Effector CD4-positive, alpha-beta T cell (primary cell): ENCODE measurements at places on chromosomes 1 and 21.

GRCh38 chr1:215606036-215606435 lies 38.9 kb downstream of the KCTD3 start:
- no peak for DNase-seq

GRCh38 chr1:110485725-110486124 lies 33.2 kb downstream of the KCNA10 start:
- no peak for DNase-seq

- DNase-seq = no peak
Observed at GRCh38 chr21:31283025-31283424, 61.0 kb downstream of the TIAM1 start.

DNA sequence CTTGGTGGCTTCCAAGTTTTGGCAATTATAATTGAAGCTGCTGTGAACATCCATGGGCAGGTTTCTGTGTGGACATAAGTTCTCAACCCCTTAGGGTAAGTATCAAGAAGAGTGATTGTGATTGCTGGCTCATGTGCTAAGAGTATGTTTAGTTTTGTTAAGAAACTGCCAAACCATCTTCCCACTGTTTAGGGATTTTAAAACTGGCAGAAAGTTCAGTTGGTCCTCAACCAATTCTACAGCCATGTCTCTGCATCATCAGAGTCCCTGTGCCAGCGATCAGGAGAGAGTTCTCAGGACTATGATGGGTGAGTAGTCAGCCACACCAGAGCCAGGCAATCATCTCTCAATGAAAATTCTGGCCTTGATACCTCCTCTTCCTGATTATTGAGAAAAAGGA lies 193.8 kb downstream of the ZC3H11B start:
- DNase-seq = no peak

DNA sequence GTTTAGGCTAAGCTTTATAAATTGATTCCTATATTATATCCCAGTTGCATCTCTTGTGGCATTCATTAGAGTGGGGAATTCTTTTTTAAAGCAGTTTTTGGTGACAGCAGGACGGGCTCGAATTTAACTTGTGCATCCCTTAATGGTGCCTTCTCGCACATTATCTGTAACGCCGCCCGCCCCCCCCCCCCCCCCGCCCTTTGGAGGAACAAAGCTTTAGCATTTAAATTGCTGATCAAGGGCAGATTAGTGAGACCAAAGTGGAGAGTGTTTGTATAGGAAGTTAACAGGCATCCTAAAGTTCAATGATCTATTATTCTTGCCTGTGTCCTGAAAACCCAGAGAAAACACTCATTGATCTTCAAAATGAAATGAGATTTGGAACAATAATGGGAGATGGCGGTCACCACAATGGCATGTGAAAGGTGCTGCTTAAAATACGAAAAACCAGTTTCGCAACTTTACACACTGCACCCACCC lies 2.2 kb downstream of the LMO4 start:
- DNase-seq = no peak

DNA sequence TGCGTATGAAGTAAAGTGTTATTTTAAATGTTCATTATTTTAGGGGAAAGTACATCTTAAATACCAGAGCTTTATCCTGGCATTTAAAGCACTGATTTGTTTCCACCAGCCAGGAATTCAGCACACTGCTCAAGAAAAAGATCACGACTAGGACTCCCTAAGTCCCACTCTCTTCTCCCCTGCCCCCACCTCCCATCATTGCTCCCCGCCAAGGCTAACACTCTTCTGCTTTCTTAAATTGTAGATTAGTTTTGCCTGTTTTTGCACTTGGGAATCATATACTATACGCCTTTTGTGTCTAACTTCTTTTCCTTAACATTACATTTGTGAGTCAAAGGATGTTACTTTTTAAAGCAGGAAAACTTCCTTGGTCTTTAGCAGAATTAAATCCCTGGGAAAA lies 37.5 kb upstream of the C1orf105 start:
- DNase-seq = no peak

DNA sequence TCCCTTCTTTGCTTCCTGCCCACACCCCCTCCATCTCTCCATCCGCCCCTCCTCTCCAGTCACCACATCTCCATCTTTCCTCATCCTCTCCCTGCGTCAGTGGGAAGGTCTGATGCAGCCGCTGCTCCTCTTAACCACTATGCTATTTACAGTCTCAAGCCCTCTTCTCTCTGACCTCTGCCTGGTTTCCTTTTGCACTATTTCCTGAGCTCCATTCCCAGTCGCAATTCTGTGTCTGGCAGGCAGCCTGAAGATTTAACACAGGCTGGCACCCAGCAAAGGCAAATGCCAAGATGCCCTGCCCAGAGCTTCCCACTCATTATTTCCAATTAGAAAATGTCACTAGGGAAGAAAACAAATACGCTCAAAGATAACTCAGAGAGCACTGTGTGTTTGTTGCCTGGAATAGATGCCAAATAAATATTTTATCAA lies 89.6 kb upstream of the LPGAT1 start:
- no peak for DNase-seq

DNA sequence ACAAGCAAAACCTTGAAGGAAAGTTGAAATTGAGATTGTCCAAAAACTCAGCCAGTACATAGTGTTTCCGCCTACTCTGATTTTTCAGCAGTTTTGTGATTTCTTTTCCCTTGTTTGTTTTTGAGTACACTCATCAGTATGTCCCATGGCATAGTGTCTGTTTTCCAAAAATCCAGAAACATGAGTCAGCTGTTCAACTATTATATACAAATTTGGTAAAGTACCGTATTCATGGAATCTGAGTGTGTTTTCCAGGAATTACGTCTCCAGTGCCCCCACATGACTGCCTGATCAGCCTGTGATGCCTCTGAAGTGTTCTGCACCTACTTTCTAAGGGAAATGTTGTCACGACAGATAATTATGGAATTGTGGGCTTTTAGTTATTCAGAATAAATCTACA lies 186.8 kb downstream of the LTN1 start:
- no peak for DNase-seq

DNA sequence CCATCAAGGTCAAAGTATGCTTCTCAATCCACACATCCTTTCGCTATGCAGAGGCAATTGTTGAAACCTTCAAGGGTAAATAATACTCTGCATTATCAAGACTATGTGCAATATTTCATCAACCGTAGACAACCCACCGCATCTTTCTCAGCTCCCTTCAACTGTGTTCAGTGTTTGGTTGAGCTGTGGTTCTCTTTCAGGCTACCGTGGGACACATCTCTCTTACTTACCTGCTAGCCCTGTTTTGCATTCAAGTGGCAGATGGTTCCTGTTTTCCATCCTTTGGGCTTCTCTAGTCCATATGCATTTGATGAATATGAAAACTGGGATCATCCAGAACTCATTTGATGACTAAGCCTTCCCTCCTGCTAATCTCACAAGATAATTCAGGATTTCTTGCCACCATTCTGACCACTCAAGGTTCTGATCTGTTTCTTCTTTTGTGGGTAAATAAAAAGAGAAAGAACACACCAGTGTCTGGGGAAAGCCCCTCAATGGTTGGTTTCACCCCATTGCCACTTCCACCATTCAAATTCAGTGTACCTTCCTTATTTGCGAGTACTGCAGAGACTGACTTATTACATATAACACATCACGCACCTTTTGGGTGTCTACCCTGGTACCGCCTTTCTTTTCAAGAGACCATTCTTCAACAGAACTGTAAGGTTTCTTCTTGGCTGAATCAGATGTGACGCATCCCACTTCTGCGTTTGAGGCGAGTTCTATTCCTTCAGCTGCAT lies 61.7 kb downstream of the BACE2 start:
- no peak for DNase-seq

GRCh38 chr1:75841421-75841820 lies 44.7 kb downstream of the MSH4 start:
- DNase-seq = no peak

- no peak for DNase-seq
Observed at GRCh38 chr1:145979746-145980456, 15.4 kb downstream of the POLR3GL start.

GRCh38 chr1:82525378-82525777 lies 724.6 kb downstream of the ADGRL2 start:
- no peak for DNase-seq

GRCh38 chr1:228393268-228393701 lies 13.3 kb downstream of the TRIM11 start:
- no peak for DNase-seq

DNA sequence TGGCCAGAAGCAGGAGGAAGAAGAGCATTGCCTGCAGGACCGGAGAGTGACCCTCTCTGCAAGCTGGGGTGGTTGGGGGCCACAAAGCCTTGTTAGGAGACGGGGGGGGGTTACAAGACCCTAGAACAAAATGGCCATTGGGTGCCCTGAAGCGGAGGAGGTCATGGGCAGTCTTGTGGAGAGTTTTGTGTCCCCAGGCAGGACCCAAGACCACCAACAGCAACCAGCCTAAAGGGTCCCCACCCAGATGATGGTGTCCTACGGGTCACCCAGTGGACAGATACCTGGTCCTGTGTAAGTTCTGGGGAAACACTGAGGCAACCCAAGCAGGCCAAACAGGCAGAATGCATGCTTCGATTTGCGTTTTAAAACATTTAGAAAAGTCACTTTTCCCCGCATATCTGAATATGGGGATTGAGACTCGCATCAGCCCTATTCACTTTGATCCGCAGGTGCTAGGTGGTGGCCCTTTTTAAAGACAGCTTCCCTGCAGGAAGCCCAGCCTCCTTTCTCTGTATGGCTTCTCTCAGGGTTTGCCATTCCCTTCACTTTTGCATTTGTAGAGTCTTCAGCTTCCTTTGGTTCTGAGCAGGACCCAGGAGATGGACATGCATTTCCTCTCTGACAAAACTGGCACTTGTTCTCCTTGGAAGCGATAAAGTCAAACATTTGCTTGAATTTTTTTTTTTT lies 21.1 kb downstream of the GNG4 start:
- no peak for DNase-seq
